ENCODE measurements at places on chromosomes 2 and 18.

GRCh38 chr2:231541645-231542044, 11.4 kb upstream of the NMUR1 start:
- DNase-seq, result no peak

GRCh38 chr18:11260961-11261461, 111.6 kb upstream of the PIEZO2 start:
- DNase-seq, result no peak

GRCh38 chr2:65025453-65026123, 30.6 kb upstream of the CEP68 start:
- no peak for DNase-seq

- DNase-seq, result no peak
Observed at GRCh38 chr18:37321582-37322491, 243.8 kb downstream of the CELF4 start.

- DNase-seq, result no peak
Observed at GRCh38 chr2:46989491-46990230, 74.1 kb upstream of the MCFD2 start.

- no peak for DNase-seq
Observed at GRCh38 chr18:5969989-5970403, 74.7 kb upstream of the TMEM200C start.

GRCh38 chr2:149741646-149742045, 154.1 kb upstream of the MMADHC start:
- no peak for DNase-seq

- DNase-seq, result no peak
Observed at GRCh38 chr2:191836471-191836852, 10.4 kb downstream of the CAVIN2 start.

DNA sequence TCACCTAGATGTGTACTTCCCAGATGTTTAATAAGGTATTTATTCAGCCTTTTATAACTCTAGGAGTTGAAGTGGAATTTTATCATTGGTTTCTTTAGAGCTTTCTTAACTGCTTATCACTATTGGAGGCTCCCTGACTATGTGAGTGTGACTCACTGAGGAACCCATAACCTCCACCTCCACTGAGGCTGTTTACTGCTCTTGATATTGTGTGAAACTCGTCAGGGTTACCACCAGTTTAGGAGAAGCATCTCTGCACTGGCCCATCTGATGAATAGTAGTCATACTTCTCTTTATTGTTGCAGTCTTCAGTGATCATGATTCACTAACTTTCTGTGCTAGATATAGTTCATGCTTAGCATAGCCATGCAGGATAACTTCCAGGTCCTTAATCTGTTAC, 79.6 kb upstream of the UBXN4 start:
- no peak for DNase-seq

DNA sequence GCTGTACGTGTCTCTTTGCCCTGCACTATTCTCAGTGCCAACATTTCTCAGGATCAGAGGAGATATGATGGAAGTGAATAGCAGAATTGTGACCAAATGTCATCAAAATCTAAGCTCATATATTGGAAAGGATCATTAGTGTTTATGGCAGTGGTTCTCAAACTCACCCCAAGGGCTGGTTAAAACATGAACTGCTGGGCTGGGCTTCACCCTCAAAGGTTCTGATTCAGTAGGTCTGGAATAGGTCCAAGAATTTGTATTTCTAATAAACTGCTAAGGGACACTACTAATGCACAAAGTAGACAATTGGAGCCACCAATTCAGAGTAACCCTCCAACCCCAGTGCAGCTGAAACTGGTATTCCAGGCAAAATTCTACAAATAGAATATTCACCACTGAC, 317.9 kb upstream of the UBE2E3 start:
- no peak for DNase-seq

- no peak for DNase-seq
Observed at GRCh38 chr2:169108099-169108884, 38.9 kb downstream of the DHRS9 start.

- no peak for DNase-seq
Observed at GRCh38 chr2:200376513-200377354, 70.2 kb downstream of the SPATS2L start.

DNA sequence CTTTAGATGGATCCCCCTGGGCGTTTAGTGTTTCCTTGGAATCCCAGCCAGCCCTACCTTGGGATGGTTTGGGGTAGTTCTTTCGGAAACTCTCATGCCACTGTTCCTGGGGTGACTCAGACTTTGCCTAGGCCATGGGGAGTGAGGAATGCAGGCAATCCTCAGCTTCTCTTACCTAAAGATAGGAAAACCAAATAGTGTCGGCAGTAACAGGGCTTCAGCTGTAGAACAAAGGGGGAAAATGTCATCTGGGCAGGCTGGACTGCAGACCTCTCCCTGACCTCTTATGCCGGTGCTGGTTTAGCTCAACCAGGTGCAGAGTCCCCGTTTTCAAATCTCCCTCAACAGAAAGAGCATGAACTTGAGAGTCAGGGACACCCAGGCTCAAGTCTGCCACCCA, 252.1 kb downstream of the TSN start:
- DNase-seq, result no peak

GRCh38 chr2:181354626-181355025, 102.6 kb upstream of the ITGA4 start:
- DNase-seq, result no peak

DNA sequence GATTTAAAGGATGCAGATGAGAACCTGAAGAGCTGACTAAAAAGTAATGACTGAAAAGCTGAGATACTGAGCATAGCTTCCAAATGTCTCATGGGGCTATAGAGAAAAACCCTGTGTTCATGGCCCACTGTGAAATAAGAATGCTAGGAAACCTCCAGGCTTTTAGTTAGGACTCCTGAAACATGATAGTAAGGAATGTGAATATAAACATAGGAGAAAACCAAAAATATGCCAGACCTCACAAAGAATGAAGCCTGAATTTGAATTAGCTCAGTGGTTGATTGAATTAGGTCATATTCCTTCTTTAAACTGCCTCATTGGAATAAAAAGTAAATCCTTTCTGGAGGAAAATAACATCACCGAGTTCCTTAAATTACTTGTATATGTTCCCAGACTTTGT, 194.5 kb upstream of the NXPH2 start:
- DNase-seq, result no peak

Data from stimulated activated CD8-positive, alpha-beta memory T cell treated with anti-CD3 and anti-CD28 coated beads, Interleukin-15, amount 100 ng/mL, for 1 hour (primary cell).